ENCODE measurements at places on chromosomes 6 and 20.
A peak's percentile ranks its signal among the peaks of the same experiment; 100 is the strongest.

DNA sequence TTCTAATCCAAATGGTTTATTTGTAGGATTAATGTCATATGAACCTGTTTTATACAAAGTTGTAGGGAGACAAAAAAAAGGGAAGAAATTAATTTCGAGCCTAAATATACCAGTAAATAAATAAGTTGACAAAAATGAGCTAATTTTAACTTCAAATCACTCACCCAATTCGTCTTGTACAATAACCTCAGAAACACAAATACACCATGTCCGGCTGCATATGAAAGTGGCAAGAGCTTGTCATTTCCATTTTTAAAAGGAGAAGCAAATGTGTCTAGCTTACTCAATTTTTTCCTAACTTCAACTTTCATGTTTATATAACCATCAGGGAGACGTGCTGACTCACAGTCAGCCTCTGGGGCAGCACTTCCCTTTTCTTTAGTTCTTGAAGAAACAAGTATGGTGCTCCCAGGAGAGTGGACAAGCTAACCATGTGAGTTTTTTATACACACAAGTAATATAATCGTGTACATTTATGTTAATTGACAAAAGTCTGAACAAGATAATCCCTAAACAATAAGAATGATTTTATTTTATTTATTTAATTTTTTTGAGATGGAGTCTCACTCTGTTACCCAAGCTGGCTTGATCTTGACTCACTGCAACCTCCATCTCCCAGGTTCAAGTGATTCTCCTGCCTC, 55.5 kb upstream of the SGK1 start:
- DNase-seq, result peak; percentile 12

GRCh38 chr20:43389211-43389610, 68.5 kb upstream of the SRSF6 start:
- no peak for DNase-seq

- no peak for DNase-seq
Measured at GRCh38 chr6:131917318-131917717, 33.9 kb downstream of the CCN2 start.

GRCh38 chr6:47004463-47004862, 37.7 kb downstream of the ADGRF1 start:
- no peak for DNase-seq

DNA sequence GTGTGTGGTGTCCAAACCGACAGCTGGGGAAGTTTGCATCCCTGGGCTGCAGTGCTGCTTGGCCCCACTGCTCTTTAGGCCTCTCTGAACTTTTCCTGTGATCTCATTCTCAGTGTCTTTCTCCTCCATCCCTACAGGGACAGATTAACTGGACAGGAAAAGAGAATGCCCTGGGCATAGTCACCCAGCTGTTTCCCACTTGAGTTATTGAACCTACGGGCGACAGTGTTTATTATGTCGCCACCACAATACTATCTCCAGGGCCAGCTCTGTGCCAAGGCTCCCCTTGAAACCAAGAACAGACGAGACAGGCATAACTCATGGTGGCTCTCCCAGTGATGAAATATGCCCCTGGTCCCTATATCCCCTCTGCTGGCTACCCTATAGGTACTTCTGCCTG, 147.8 kb upstream of the EPHA7 start:
- DNase-seq, result no peak

DNA sequence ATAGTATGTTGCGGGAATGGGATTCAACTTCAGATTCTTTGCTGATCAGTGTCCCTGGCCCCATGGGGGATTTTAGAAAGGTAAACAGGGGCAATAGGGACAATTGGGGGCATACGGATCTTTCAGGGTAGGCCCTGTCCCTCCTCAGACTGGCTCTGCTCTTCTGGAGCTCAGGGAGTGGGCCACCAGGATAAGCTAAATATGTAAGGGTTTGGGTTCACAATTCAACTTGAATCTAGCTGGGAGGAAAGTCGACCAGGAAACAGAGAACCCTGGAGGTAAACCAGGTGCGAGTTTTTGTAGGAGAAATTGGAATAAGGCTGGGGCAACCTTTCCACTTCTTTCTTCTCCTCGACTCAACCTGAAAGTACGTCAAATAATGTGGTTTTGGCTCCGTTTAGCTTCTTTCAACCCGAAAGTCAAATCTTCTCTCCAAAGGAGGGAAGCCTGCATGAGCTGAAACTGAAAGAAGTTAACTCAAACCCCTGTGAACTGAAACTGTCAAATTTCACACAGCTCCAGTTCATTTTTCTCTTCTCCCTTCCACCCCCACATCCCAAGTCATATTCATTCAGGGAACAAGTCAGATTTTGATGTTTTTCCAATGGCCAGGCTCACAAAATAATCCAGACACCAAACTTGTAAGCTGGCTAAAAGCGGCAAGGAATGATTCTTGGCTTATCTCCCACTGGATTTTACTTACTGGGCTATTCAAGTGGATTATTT, 278.2 kb downstream of the CLIC5 start:
- DNase-seq, result no peak

GRCh38 chr20:15162079-15162647, 824.8 kb upstream of the FLRT3 start:
- DNase-seq, result no peak

DNA sequence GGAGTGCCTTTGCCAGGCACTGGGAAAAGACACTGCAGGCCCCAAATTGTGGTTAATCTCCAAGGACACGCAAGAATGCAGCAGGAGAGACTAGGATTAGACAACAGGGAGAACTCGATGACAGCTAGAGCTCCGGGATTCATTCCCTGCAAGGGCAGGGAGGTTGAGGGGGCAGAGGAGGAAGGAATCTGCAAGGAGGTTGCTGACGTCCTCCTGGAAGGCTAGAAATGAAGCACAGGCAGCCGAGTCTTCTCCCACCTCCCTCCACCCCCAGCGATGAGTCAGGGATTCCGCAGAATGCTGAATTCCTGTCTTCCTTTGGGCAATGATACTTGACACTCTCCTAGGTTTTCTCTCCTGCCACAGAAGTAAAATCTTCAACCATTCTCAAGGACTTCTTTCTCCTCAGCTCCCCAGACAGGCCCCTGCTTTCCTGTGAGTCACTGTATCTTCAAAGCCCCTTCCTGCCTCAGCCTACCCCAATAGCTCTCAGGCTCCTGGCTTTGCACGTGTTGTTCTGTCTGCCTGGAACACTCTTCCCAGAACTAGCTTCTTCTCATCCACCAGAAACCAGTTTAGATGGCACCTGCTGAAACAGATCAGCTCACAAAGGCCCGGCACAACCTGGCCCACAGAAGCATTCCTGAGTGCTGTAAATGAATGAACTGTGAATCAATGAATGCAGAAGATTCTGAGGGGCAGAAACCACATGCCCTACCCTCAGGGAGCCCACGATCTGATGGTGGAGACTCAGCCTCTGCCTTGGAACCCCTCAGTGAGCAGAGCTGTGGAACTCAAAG, 85.6 kb downstream of the MRPL14 start:
- DNase-seq, result peak; percentile 80

DNA sequence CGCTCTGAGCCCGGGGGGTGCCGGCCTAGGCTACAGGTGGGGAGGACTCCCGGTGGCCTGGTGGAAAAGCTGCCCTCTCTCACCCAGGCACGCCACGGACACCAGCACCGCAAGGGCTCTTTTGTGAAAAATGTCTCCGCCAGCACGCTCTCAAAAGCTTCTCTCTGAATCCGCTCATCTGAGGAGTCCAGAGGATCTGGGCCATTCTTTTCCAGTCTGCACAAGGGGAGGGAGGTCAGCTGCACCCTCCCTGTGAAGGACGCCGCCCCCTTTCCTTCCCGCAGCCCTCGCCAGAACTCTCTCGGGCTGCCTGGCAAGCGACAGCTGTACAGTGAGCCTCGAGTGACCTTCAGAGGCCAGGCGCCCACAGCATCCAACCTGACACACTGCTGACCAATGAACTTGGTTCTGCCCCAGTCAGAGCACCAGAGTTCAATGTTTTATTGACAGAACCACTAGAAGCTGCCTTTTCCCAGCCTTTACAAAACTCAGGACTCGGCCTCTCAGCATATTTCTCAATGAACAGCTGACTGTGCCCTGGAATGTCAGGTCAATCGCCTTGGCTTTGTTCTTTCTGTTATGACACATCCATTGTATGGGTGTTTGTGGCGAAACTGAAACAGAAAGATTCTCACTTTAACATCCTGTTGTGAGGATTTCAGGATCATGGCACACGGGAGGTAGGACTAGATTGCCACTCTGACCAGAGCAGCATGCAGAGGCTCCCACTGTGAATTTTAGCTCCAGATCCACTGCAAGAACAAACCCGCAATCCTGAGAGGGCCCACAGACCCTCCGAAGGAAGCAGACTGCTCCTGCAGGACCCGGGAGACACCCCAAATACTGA, 26.7 kb downstream of the SERPINB9 start:
- DNase-seq, result no peak

DNA sequence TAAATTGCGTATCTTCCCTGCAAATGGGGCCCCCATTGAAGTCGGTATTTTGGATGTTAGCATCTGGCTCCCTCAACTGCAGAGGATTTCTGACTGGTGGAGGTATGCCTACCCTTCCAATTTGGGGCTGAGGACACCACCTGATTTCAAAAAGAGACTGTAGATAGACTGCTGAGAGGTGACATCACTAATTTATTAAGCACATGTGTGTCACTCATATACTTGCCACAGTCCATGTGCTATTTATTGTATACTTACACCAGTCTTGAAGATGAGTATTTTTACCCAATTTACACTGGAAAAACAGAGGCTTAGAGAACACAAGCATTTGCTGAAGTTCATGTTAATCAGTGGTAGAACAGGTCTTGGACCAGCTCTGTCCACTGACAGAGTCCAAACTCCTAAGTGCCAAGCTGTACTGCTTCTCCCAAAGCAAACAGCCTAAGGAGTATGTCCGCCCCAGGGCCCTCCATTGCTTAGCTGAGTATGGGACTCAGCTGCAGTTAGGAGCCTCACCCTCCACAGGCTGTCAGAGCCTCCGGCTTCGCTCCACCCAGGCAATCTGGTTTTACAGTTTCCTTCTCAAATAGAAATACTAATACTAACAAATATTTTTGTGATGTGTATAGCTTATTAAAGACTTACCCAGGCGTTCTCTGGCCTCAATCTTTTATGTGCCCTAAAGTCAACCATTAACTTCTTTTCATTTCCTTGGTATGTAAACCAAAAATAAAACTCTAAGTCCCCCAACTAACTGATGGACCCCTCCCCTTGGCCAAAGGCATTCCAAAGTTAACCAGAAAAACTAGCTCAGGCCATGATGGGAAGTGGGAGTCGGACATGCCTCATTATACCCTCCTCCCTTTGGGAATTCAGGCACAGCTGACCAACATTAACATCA, 17.5 kb downstream of the RIN2 start:
- DNase-seq, result no peak

DNA sequence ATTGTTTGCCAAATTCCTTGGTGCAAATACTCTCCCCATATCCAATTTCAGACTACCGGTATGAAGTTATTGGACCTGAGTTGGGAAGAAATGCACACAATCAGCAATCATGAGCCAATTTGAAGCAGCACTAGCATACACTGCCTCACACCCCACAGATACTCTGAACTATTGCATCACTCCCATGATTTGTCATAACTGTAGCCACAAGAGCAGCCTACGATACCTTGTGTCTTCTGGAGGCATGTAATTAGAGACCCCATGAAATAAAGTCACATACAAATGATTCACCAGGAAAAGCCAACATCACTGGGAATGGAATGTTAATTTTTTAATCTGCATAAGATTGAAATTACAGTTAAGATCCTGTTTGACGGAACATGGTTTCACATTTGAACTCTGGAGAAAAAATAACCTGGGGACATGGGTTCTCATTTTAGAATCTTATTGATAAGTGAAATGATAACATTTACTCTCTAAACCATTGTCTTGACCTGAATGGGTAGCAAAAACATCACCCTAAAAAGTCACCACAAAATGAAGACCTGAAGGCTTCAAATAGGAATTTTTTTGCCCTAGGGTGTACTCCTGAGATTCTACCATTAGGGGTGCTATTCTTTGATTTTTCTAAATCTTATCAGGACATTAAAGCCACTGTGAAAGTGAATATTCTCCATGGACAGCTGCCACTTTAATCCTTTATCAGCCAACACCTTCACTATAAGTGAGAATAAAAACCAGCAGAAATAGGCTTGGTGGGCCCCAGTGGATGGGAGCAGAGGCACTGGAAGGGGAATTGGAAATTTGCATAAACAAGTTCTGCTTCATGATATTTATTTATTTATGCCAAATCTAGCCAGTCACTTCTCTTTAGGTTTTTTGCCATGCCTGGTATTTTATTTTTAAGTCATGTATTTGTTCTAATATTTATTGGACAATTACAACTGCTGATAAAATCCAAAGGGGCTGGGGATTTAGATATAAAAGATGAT, 34.5 kb upstream of the HBS1L start:
- DNase-seq, result no peak

DNA sequence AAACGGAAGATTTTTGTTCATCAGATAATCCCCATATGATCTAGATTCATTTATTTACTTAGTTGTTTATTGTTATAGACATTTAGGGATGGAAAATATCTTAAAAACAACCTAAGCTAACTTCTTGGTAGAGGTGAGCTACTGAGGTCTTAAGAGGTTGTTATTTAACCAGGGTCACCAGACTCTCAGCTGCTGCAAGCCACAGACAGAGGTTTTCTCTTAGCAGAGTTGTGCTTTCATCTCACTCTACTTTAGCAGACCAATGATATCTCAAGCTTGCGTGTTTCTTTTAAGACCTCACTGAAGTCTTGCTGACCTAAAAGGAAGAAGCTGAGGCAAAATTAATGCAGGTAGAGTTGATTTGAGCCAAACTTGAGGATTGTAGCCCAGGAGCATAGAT, 43.6 kb downstream of the NCOA7 start:
- no peak for DNase-seq

DNA sequence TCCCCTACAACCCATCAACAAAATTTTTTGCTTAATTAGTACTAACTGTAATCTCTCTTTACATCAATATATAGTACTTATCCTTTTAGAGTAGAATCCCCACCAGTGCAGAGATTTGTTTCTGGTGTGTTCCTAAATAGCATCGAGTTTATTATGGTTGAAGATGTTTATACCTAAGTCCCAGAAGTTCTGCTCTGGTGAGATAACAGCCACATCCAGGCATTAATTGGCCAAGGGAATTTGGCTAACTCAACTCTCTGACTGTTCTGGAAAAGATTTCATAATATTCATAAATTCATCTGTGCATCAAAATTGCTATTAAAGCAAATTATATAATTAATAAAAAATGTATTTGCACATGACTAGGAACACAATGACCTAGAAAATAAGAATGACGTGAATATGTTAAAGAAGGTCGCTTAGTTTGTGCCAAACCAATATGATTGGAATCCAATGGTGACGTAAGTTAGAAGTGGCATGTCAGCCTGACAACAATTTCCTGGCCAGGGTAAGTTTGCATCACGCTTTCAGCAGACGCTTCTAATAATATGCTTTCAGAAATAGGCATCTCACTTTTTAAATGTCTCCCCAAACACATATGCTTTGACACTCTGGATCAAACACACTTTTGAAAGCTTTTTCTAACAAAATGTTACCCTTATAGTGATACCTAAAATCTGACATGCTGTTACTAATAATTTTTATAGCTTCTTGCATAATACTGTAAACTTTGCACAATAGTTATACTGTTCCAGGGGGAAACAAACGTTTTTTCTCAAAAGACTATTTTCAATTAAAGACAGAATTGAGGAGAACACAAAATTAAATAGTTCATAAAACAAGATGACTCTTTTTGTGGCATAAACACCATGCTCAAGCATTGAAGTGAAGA, 236.7 kb downstream of the TENT5A start:
- no peak for DNase-seq
